ENCODE measurements at places on chromosomes 16 and 17.

- H3K36me3 ChIP-seq: peaks cover 2% of the 10 kb centered on the region
- H3K27me3 ChIP-seq: peaks cover 28% of the 10 kb centered on the region
- no peak for DNase-seq
- H3K27ac ChIP-seq: peak overlapping the region; percentile 43
- H3K4me3 ChIP-seq: no peak overlapping the region
Measured at GRCh38 chr17:50614471-50615051, 20.1 kb upstream of the ABCC3 start.

DNA sequence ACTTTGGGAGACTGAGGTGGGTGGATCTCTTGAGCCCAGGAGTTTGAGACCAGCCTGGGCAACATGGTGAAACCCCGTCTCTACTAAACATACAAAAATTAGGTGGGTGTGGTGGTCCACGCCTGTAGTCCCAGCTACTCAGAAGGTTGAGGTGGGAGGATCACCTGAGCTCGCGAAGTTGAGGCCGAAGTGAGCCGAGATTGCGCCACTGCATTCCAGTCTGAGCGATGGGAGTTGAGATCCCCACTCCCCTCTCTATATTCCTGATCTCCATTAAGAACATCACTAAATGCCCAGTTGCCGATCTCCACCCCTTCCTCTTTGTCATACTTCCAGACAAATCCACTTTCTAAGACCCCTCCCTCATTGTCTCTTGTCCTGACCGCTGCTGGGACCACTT, 24.3 kb upstream of the ZNF652 start:
- no peak overlapping the region for H3K27ac ChIP-seq
- no peak for DNase-seq
- H3K36me3 ChIP-seq: no peaks in the 10 kb centered on the region
- H3K27me3 ChIP-seq: no peaks in the 10 kb centered on the region

DNA sequence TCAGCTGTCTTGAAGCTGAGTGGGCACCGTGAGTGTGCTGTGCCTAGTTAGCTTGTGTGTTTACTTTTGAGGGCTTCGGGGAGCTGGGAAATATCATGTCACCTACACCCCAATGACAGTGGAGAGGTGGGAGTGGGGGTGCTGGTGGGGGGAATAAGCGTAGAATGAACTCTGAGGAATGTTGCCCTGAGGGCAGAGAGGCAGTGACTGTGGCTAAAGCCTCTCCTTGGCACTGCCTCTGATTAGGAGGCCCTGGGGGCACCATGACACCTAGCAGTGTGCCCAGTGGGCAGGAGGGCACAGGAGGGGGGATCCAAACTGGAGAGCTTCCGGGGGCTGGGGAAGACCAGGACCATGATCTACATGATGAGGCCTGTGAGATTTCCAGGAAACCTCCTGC, 24.8 kb downstream of the CACNA1G start:
- H3K27ac ChIP-seq: no peak overlapping the region
- H3K4me1 ChIP-seq: peaks cover 5% of the 10 kb centered on the region
- H3K4me3 ChIP-seq: no peak overlapping the region
- DNase-seq: no peak
- H3K36me3 ChIP-seq: no peaks in the 10 kb centered on the region
- H3K27me3 ChIP-seq: peaks cover 37% of the 10 kb centered on the region

DNA sequence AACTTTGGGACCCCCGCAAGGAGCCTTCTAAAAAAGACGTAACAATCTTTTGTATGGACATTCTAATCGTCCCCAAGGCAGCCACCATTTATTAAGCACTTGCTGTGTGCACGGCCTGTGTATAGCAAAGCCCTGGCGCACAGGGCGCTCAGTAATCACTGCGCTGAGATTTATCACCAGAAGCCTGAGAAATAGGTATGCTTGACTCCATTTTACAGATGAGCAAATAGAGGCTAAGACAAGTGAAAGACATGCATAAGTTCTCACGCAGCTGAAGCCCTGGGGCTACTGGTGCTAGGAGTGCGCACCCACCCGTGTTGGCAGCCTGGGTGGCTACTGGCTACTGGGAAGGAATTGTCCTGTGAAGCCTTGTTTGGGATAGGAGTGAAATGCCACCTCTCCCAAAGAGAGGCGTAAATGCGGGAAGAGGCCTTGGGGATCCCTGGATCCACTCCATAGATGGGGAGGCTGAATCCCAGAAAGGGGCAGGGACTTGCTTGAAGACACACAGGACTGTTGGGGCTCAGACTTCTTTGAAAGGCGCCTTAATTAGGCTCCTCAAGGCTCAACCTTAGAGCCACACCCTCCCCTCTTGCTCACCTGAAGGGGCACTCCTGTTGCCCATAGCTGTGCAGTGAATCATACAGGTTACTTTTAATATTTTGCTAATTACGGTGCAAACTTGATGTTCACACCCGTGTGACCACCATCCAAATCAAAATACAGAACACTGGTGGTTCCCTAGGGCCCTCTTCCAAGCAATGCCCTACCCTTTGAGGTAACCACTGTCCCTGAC, 634 bp upstream of the NATD1 start:
- no peaks in the 10 kb centered on the region for H3K27me3 ChIP-seq
- H3K36me3 ChIP-seq: no peaks in the 10 kb centered on the region
- H3K27ac ChIP-seq: peak overlapping the region; percentile 78
- peaks cover 30% of the 10 kb centered on the region for H3K4me1 ChIP-seq
- H3K4me3 ChIP-seq: peak overlapping the region; percentile 82

DNA sequence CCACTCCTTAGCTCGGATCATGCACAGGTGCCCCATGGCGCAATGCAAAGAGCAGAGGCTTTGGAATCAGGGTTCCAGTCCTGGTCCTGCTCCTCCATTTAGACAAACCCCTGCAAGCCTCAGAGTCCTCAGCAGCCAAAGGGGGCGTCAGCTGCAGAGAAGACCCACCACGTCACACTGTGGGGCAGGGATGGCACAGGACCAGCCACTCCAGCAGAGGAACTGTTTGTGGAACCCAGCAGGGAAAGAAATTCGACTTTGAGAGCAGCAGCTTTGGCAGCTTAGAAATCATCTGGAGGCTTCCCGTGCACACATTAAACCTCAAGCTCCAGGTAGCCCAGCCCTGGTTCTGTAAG, 25.2 kb downstream of the C17orf100 start:
- no peaks in the 10 kb centered on the region for H3K36me3 ChIP-seq
- H3K27ac ChIP-seq: no peak overlapping the region
- H3K4me3 ChIP-seq: no peak overlapping the region
- peaks cover 24% of the 10 kb centered on the region for H3K27me3 ChIP-seq

GRCh38 chr17:74296548-74296936, 22.5 kb downstream of the DNAI2 start:
- H3K4me3 ChIP-seq: no peak overlapping the region
- peaks cover 2% of the 10 kb centered on the region for H3K36me3 ChIP-seq
- H3K27me3 ChIP-seq: no peaks in the 10 kb centered on the region

GRCh38 chr17:61291451-61292285, 108.0 kb upstream of the TBX2 start:
- H3K27ac ChIP-seq: no peak overlapping the region
- no peak overlapping the region for H3K4me3 ChIP-seq
- no peak for DNase-seq
- H3K27me3 ChIP-seq: no peaks in the 10 kb centered on the region
- H3K36me3 ChIP-seq: no peaks in the 10 kb centered on the region

DNA sequence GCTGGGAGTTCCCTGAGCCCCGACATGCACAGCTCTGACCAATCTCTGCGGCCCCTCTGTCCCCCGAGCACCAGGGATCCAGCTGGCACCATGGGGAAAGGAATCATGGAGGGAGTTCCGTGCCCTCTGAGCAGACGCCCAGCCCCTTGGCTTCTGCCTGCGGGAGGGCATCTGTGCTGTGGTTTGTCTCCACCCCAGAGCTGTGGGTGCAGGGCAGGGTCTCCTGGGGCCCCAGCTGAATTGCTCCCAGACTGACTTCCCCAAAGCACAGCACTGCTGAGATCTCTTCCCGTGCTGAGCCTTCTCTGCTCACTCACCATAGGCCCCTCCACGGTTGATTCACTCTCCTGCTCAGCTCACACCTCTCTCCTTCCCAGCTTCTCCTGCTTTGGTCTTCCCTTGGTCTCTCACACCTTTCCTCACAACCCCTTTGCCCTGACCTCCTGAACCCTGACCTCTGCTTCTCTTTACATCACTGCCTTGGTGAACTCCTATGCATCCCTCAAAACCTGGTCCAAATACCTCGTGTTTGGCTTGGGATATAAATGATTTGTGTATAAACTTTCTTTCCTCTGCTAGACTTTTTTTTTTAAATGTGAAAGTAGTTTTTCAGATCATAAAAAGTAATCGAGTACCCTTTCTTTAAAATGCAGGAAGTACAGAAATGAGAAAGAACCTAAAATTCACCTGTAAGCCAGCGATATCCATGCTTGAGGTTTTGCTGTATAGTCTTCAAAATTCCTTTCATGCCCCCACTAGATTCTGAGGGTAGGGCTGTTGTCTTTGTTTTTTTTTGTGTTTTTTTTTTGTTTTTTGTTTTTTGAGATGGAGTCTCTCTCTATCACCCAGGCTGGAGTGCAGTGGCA, 265.3 kb downstream of the SEC14L1 start:
- peak overlapping the region; percentile 99 for H3K27ac ChIP-seq
- H3K27me3 ChIP-seq: no peaks in the 10 kb centered on the region
- no peak for DNase-seq
- H3K36me3 ChIP-seq: peaks cover 10% of the 10 kb centered on the region
- H3K4me3 ChIP-seq: peak overlapping the region; percentile 97

- DNase-seq: no peak
- H3K4me1 ChIP-seq: peaks cover 19% of the 10 kb centered on the region
- peaks cover 4% of the 10 kb centered on the region for H3K36me3 ChIP-seq
- no peak overlapping the region for H3K27ac ChIP-seq
- no peak overlapping the region for H3K4me3 ChIP-seq
- peaks cover 19% of the 10 kb centered on the region for H3K27me3 ChIP-seq
Measured at GRCh38 chr16:79071424-79071823, 529.1 kb downstream of the MAF start.

- peaks cover 51% of the 10 kb centered on the region for H3K27me3 ChIP-seq
- no peak overlapping the region for H3K4me3 ChIP-seq
- no peak for DNase-seq
- H3K4me1 ChIP-seq: peaks cover 9% of the 10 kb centered on the region
- H3K27ac ChIP-seq: no peak overlapping the region
- no peaks in the 10 kb centered on the region for H3K36me3 ChIP-seq
Measured at GRCh38 chr17:79930062-79930876, 91.0 kb upstream of the CBX4 start.

DNA sequence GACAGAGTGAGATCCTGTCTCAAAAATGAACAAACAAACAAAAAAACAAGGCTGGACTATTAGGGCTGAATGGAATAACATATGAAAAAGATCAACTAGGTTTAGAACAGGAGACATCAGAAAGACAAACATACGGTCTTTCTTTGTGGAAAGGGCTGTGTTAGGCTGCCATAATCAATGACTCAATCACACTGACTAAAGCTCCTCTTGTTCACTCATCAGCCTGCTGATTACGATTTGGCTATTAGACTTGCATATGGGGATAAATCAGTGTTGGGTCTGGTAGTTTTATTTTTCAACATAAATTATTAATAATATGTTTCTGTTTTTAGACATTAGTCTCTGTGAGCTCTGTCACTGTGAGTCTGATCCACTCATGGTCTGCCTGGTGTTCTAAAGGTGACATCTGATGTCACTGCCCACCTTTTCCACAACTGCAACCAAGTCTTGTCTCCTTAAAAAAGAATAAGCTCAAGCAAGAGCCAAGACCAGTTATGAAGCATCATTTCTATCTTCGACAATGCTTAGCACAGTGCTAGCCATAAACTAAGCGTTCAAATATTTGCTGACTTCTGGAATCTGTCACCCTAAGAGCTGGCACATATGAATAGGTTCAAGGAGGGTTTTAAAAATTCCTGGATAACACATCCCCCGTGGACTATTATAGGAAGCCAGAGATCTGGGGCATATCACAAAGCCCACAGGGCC, 10.2 kb downstream of the CFAP20 start:
- H3K4me1 ChIP-seq: peaks cover 32% of the 10 kb centered on the region
- H3K36me3 ChIP-seq: peaks cover under 1% of the 10 kb centered on the region
- DNase-seq: no peak
- H3K27ac ChIP-seq: peak overlapping the region; percentile 57
- no peak overlapping the region for H3K4me3 ChIP-seq

GRCh38 chr16:15993946-15994665, 44.7 kb downstream of the ABCC1 start:
- peaks cover 41% of the 10 kb centered on the region for H3K4me1 ChIP-seq
- H3K4me3 ChIP-seq: no peak overlapping the region
- peaks cover 3% of the 10 kb centered on the region for H3K36me3 ChIP-seq
- H3K27ac ChIP-seq: peak overlapping the region; percentile 72
- H3K27me3 ChIP-seq: no peaks in the 10 kb centered on the region

DNA sequence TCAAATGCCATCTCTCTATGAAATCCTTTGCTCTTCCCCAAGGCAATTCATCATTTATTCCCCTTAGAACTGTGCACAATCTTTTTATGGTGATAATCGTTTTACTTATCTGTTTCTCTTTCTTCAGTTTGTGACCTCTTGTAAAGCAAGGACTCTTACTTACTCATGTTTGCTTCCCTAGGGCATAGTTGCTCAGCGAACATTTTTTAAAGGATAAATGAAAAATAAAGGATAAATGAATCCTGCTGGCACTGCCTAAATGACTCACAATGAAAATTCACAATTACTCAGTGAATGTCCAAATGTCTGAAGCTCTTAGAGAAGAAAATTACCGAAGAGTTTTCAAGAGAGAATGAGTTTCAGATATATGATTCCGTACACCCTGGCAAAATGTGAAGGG, 671.7 kb downstream of the CDH11 start:
- no peaks in the 10 kb centered on the region for H3K27me3 ChIP-seq
- no peak for DNase-seq
- H3K4me3 ChIP-seq: no peak overlapping the region
- no peaks in the 10 kb centered on the region for H3K36me3 ChIP-seq

DNA sequence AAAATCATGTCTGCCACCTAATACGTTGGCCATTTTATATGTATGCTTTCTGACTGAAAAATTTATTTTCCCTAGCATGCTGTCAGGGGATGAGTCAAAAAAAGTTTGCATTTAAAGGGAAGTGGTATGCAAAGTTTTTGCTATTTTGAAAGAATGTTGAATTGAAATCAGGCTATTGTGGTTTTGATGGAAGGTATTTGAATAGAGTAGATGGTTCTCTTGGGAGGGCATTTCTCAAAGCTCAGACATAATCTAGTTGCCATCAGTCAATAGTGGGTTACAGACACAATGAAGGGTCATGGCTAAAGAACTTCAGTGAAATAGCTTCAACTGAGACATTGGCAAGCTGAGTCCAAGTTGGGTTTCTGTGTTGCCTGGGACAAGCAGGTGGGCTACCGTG, 102.4 kb downstream of the MAP2K6 start:
- DNase-seq: no peak
- H3K4me1 ChIP-seq: no peaks in the 10 kb centered on the region
- H3K27ac ChIP-seq: no peak overlapping the region
- no peaks in the 10 kb centered on the region for H3K27me3 ChIP-seq
- H3K36me3 ChIP-seq: peaks cover 4% of the 10 kb centered on the region

DNA sequence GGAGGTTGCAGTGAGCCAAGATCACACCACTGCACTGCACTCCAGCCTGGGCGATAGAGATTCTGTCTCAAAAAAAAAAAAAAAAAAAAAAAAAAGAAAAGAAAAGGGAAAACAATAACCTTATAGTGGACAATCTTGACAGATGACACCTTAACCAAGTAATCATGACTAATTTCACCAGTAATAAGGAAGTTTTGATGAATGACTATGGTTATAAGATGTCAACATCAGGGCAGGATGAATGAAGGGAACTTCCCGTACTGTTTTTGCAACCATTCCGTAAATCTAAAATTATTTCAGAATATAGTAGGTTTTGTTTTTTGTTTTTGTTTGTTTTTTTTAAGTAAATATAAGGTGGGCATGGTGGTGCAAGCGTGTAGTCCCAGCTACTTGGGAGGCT, 23.0 kb downstream of the GSPT1 start:
- H3K27ac ChIP-seq: no peak overlapping the region
- H3K36me3 ChIP-seq: peaks cover 6% of the 10 kb centered on the region
- no peak overlapping the region for H3K4me3 ChIP-seq
- H3K27me3 ChIP-seq: no peaks in the 10 kb centered on the region
- no peak for DNase-seq
